Activated naive CD8-positive, alpha-beta T cell treated with anti-CD3 and anti-CD28 coated beads, Interleukin-2, amount 10 ng/mL, durations not matched to agents 7 days and 5 days (primary cell): ENCODE measurements at places on chromosomes 6 and 20. TPM values are rescaled to one million over a fixed set of nuclear protein-coding genes. Genes with fewer than 3 reads are reported as not detected.

KCNS1 gene
- total RNA-seq = 0.08 TPM

TFAP2B gene
- not detected for total RNA-seq

CAGE1 gene
- 0.17 TPM for total RNA-seq

MYLK2 gene
- 0.39 TPM for total RNA-seq

HCRTR2 gene
- total RNA-seq = not detected
